ENCODE measurements at places on chromosomes 12 and 14.
A peak's percentile ranks its signal among the peaks of the same experiment; 100 is the strongest.

DNA sequence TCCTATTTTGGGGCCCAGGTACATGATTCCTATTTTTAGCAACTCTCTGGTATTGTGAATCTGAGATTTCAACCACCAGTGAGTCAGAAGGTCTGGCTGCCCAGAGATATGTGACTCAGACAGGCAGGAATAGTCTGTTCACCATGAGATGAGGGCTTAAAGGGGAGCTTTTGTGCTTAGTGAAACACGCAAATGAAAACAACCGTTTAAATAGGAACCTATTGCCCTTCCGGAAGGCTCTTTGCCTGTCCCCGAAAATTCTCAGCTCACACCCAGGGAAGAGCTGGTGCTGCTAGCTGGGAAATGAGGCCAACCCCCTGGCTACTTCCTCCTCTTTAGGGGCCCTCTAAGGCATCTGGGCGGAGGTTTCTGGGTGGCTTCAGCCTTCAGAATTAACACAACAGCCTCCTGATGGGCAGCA is 283.6 kb downstream of the CACNA1C start:
- DNase-seq = no peak

DNA sequence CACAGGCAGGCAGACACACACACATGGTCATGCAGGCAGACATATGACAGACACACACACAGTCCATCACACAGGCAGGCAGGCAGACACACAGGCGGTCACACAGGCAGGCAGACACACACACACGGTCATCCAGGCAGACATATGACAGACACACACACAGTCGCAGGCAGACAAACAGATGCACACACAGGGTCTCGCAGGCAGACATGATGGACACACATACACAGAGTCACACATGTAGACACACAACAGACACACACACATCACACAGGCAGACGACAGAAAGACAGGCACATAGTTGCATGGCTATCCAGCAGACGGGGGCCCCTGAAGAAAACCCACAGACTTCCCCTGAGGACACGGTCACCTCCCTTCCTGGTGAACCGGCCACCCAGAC is 135.4 kb downstream of the NCOR2 start:
- DNase-seq = no peak

- peak; percentile 52 for DNase-seq
Measured at GRCh38 chr12:15532364-15532977, 210.2 kb downstream of the PTPRO start.

- DNase-seq = no peak
Measured at GRCh38 chr14:97276573-97276972, 479.4 kb downstream of the VRK1 start.

- no peak for DNase-seq
Measured at GRCh38 chr14:21825845-21826244, 152.2 kb upstream of the OR4E1 start.

GRCh38 chr12:79512068-79512467 is 178.7 kb downstream of the PAWR start:
- DNase-seq = no peak

DNA sequence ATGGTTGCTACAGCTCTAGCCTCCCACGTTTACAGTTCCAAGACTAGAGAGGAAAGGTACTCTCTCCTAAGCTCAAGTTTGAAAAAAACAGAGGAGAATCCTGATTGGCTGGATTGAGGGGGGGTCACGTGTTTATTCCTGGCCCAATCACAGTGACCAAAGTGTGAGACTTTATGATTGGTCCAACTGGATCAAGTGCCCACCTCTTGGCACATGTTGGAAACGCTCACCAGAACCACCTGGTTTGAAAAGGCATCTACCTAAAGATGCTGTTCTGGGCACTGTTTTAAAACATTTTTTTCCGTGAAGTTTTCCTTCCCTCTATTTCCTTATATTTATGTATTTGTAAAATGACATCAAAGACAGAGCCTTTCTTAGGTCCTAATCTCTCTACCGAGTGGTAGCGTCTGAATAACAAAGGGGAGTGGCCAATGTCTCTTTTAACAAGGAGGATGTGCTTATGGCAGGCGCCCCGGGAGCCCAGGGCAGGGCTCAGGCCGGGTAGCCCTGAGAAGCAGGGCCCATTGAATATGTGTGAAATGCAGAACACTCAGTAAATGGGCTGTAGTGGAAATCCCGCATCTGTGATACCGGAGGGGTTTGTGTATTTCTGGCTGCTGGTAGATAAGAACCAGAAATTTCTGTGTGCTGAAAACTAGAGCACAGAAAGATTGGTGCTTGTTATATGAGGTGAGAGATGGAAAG is 146.2 kb downstream of the ATP23 start:
- DNase-seq = no peak

- DNase-seq = no peak
Measured at GRCh38 chr14:43903209-43903608, 603.9 kb downstream of the FSCB start.

- DNase-seq = no peak
Measured at GRCh38 chr12:51814311-51815088, 34.0 kb downstream of the FIGNL2 start.

DNA sequence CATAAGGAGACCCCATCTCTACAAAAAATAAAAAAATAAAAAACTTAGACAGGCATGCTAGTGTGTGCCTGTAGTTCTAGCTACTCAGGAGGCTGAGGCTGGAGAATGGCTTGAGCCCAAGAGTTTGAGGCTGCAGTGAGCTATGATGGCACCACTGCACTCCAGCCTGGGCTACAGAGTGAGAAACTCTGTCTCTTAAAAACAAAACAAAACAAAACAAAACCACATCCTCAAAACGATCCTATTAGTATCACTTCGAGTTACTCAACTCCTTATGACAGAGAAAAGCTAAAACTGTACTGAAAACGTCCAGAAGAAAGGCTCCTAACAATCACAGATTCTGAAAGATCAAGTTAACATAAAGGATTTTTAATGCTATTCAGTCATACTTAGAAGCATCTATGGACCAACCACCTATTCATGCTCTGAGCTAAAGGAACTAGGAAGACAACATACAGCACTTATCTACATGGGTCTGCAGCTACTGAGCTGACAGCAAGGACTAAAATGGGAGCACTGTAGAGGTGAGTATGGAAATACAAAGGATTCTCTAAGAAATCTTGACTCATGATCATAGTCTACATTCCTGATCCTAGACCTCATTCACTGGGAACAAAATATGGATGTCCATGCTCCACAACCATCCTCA is 75.3 kb upstream of the DUSP6 start:
- DNase-seq = no peak

DNA sequence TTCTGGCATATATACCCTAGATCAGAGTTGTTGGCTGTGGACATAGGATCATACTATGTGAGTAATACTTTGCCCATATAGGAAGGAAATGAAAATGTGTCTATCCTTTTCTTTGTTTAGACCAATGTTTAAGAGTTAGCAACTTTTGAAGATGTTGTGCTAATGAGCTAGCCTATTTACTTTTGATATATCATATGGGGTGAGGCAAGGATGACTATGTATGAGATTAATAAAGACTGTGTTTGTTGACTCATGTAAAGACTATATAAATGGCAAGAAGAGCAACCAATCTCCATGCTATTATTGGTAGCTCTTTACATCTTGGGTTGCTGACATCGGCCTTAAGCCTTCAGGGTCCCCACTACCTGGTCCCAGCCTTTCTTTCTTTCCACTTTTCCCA is 289.4 kb downstream of the CCDC91 start:
- no peak for DNase-seq

GRCh38 chr14:46840944-46841720 is 189.6 kb upstream of the RPL10L start:
- DNase-seq = no peak

GRCh38 chr12:116373572-116374206 is 96.2 kb upstream of the MED13L start:
- no peak for DNase-seq

GRCh38 chr12:97940629-97941028 is 478.0 kb downstream of the RMST start:
- no peak for DNase-seq

- no peak for DNase-seq
Measured at GRCh38 chr12:80422550-80422949, 21.5 kb upstream of the PTPRQ start.

DNA sequence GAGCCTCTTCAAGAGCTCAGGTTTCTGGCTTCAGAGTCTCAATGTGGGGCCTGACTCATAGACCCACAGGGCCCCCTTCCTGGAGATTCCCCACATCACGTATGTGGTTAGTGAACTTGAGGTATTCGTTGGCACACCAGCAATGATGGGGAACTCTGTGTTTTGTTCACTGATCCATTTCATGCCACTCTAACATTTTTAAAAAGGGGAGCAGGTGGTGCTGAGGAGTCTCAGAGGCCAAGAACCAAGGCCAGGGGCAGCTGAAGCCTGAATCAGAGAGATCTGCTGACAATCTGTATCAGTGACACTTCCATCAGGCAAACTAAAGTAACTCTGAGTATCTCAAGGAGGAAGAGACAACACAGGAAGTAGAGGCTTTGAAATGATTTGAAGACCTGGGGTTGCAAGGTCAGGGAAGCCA is 323.4 kb downstream of the VRK1 start:
- no peak for DNase-seq

DNA sequence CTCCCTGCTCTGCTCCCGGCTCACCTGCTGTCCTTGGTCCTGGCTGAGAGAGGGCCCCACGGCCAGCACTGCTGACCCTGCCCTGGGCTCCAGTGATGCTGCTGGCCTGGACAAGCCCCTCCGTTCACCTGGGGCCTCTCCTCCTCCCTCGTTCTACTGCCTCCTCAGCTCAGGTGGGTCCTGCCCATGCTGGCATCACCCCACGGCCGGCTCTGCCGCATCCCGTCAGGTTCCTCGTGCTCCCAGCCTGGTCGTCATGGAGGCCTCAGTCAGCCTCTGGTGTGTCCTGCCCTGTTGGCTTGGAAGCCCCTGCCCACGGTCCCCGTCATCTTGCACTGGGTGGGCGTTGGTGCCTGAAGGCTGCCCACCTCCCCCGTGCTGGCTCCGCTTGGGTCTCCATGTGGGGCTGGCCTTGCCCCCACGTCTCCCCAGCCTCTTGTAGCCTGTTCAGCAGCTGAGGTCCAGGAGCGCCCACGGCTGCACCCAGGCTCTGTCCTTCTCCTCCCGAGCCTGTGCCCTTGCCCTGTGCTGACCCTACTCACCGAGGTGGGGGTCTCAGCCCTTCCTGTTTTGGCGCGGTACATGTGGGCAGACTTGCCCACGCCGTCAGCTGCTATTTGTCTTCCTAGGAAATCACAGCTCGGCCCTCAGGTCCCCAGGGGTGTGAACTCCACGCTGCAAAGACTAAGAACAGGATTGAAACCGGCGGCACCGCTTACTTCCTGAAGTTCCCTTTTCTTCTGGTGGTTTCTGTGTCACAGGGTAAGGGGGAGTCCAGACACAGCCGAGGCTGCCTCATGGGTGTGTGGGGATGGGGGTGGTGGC is 121.6 kb downstream of the TMEM121 start:
- DNase-seq = no peak

DNA sequence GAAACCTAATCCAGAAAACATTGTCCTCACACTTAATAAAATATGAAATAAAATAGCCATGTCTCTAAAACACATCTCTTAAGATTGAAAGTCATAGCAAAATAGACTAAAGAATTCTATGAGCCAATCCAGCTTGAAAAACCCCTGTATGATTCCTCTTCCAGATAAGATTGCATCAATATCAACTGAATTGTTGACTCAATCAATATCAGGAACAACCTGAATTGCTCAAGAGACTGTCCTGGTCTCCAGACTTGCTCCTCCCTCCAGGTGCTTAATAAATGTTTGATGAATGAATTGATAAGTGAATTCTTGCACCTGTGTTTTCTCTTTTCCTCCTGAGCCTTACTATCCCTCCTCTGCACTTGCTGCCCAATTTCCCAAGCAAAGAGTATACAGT is 162.1 kb downstream of the NTF3 start:
- no peak for DNase-seq

DNA sequence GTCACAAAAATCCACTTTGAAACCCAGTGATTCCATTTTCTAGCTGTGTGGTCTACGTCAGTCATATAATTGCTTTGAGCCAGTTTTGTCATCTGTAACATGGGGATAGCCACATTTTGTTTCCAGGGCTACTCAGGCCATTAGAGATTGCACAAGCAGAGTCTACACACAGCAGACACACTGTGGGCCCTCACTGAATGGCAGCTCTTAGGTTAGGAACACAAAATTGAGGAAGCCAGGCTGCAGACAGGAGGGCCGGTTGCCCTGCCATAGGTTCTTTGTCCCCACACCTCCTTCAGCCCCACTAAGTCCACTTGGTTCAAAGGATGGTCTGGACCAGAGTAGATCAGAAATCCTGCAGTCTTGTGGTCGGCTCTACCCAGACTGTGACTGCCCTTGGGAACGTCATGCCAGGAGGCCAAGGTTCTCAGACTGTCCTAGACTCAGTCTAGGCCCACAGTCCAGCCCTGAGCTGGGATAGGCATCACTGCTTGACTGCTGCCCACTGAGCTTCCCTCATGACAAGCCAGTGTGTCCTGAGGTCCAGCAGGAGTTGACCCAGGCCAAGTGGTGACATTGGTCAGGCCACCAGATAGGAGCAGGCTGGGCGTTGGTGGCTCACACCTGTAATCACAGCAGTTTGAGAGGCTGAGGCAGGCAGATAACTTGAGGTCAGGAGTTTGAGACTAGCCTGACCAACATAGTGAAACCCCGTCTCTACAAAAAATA is 3.8 kb upstream of the MYH7 start:
- no peak for DNase-seq

DNA sequence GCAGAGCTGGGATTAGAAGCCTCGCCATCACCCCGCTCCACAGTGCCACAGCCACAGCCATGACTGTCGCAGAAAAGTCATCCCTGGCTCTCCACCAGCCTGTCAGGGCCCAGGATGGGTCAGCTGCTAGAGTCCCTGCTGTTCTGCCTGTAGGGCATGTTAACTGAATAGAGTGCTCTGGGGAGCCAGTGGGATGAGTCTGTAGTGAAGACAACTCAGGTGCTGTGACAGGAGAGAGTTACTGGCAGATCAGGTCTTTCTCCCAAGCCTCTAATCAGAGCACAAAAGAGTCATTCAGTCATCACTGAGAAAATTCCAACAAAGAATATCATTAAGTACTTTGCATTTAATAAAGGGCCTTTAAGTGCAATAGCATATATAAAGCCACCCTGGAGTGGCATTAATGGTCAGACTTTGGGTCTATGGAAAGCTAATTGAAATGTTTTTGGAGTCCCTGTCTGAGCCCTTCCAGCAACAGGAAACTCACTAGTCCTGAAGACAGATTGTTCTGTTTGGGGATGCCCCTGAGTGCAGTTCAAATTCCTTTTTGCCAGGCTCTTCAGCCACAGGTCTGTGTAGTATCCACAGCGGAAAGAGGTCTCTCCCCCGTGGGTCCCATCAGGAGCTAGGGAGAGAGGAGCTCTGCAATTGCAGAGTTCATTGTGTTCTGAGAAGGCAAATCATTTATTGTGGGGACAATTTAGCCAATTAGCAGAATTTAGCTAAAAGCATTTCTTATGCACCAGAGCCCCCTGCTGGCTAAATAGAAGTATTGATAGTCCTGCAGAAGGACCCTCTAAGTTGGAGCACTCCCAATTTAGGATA is 45.2 kb upstream of the C14orf132 start:
- peak; percentile 94 for DNase-seq

DNA sequence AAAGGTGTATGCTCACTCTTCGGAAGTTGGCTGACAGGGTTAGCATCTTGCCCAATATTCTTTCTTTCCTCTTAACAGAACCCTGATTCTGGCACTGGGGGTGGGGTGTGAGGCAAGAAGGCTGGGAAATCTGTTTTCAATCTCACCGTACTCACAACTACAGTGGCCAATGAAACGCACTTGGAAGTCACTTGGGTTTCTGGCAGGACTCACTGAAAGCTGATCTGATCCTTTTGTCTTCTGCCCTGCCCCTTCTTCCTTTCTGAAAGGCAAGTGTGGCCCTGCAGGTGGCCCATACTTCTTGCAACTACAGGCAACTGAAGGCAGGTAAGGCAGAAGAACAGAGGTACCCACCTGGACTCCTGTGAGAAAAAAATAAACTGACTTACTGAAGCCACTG is 106.9 kb downstream of the STXBP6 start:
- DNase-seq = no peak
